GM23338 (cell line): ENCODE measurements at places on chromosomes 16 and 17.

DNA sequence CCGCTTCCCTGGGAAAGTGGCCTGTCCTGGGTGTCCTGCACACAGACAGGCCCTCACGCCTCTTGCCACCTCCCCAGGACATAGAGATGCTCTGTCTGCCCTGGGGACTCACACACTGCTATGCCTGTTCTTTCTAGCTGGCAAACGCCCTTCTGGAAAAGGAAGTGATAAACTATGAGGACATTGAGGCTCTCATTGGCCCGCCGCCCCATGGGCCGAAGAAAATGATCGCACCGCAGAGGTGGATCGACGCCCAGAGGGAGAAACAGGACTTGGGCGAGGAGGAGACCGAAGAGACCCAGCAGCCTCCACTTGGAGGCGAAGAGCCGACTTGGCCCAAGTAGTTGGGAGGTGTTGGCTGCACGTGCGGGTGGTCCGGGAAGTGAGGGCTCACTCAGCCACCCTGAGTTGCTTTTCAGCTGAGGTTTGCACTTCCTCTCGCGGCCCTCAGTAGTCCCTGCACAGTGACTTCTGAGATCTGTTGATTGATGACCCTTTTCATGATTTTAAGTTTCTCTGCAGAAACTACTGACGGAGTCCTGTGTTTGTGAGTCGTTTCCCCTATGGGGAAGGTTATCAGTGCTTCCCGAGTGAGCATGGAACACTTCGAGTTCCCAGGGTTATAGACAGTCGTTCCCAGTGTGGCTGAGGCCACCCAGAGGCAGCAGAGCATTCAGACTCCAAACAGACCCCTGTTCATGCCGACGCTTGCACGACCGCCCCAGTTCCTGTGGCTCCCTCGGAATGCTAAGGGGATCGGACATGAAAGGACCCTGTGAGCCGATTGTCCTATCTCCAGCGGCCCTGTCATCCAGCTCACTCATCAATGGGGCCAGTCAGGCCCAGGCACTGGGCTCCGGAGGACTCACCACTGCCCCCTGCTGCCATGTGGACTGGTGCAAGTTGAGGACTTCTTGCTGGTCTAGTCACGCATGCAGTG is 3.5 kb upstream of the RPL13 start:
- no peaks in the 10 kb centered on the region for H3K27me3 ChIP-seq
- DNase-seq: peak; percentile 95
- peak overlapping the region; percentile 85 for H3K27ac ChIP-seq
- H3K4me1 ChIP-seq: peaks cover 5% of the 10 kb centered on the region

DNA sequence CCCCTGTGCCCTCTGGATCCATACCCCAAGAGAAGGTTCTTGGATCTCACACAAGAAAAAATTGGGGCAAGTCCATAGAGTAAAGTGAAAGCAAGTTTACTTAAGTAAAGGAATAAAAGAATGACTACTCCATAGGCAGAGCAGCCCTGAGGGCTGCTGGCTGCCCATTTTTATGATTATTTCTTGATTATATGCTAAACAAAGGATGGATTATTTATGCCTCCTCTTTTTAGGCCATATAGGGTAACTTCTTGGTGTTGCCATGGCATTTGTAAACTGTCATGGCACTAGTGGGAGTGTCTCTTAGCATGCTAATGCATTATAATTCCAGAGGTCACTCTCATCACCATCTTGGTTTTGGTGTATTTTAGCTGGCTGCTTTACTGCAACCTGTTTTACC is 70.8 kb downstream of the NLK start:
- H3K36me3 ChIP-seq: no peaks in the 10 kb centered on the region
- H3K27ac ChIP-seq: no peak overlapping the region
- peaks cover 60% of the 10 kb centered on the region for H3K4me1 ChIP-seq
- H3K4me3 ChIP-seq: no peak overlapping the region
- H3K27me3 ChIP-seq: no peaks in the 10 kb centered on the region
- peak; percentile 33 for DNase-seq

GRCh38 chr16:82460766-82461165 is 166.0 kb upstream of the CDH13 start:
- no peaks in the 10 kb centered on the region for H3K36me3 ChIP-seq
- no peak overlapping the region for H3K4me3 ChIP-seq
- H3K27me3 ChIP-seq: no peaks in the 10 kb centered on the region
- peak; percentile 20 for DNase-seq
- no peak overlapping the region for H3K27ac ChIP-seq

DNA sequence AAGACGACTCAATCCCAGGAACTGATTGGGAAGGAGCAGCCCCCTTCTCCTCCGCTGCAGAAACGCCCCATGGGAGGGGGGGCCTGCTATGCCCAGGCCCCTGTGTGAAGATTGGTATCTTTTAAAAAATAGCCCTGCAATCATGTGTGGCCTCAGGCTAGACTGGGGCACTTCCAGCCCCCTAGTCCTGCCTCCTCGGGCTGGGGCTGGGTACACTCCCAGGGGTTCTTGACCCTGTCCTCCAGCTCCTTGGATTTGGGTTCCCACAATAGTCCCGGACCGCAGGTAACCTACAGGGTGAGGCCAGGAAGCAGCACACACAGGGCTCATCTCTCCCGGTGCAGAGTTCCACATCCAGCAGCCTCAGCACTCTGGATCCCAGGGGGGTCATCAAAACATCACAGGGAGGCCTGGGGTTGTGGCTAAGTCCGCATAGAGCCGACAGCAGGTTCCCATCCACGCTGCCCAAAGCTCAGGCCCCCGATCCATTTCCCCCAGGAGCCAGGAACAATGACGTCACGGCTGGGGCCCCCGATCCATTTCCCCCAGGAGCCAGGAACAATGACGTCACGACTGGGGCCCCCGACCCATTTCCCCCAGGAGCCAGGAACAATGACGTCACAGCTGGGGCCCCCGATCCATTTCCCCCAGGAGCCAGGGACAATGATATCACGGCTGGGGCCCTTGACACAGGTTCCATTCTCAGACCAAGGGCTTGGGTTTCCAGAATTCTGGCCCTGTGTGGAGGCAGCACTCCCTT is 202.4 kb downstream of the IRF8 start:
- no peak overlapping the region for H3K27ac ChIP-seq
- no peaks in the 10 kb centered on the region for H3K36me3 ChIP-seq
- no peak for DNase-seq

DNA sequence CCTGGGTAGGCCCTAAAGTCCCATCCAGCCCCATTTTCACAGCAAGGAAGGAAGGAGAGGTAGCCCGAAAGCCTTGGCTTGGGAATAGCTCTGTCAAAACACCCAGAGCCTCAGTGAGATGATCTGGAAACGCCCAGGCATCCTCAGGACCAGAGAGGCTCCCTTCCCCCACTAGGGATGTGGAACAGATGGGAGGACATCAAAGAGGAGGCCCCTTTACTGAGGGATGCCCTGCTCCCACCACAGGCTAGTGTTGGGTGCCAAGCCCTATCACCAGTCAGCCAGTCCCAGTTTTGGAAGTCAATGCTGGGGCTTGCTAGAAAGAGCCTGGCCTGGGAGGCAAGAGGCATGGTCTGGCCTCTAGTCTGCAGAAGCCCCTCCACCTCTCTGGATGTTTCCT is 4.7 kb downstream of the TPPP3 start:
- peaks cover 19% of the 10 kb centered on the region for H3K27me3 ChIP-seq
- no peak for DNase-seq
- no peak overlapping the region for H3K27ac ChIP-seq
- no peaks in the 10 kb centered on the region for H3K36me3 ChIP-seq
- no peak overlapping the region for H3K4me3 ChIP-seq

DNA sequence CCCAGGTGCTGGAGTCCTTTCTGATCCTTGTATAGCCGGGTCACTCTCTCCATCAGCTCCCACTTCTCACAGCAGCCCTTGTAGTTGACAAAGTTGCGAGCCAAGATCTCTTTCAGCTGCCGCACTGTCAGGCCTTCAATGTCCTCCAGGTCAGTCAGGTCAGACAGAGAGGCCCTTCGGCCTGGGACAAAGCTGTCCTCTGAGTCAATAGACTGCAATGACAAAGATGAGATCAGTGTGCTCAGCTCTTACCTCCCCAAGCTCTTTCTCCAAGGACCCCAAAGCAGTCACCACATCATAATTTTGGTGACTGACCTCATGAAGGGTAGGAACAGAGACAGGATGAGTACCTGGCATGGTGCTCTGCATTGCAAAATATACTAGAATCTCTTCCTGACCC is 36.1 kb downstream of the LIG3 start:
- no peak for DNase-seq
- H3K4me3 ChIP-seq: no peak overlapping the region
- H3K4me1 ChIP-seq: no peaks in the 10 kb centered on the region
- H3K27ac ChIP-seq: no peak overlapping the region
- no peaks in the 10 kb centered on the region for H3K36me3 ChIP-seq

GRCh38 chr16:2150418-2151187 is 2.2 kb downstream of the RAB26 start:
- H3K36me3 ChIP-seq: peaks cover 21% of the 10 kb centered on the region; the same call in 1 of the 2 replicates
- peaks cover 9% of the 10 kb centered on the region; the same call in 1 of the 2 replicates for H3K27me3 ChIP-seq
- peak; percentile 80 for DNase-seq
